ENCODE measurements at places on chromosomes 2 and 18.

DNA sequence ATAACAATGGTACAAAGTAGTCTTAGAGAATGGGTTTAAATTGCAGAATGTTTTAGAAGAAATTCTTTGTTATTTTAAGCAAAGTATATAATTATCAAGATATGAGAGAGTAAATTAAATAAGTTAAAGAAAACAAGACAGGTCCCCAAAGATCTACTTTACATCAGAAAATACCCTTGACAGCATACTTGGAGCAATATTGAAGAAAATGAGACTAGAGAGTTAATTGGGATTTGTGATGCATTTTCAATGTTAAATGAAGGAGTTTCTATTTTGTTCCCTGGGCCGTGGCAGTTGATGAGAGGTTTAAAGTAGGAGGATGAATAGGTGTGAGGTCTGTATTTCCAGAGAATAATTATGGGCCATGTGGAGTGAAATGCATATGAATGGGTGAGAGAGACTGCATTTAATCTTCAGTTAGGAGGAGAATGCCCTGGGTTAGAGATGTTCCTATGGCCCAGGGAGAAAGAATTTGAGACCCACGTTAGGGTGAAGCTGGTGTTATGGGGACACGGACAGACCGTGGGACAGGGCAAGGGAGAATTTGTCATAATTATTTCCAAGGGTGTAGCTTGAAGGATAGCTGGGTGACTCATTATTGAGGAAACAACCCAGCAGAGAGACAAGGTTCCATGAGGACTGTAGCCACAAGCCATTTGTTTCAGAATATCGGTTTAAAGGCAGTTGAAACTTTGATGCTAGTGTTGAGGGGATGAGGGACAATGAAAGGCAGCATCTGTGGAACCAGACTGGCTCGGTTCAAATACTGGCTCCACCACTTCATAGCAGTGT lies 22.7 kb downstream of the MGAT5 start:
- DNase-seq, result no peak

DNA sequence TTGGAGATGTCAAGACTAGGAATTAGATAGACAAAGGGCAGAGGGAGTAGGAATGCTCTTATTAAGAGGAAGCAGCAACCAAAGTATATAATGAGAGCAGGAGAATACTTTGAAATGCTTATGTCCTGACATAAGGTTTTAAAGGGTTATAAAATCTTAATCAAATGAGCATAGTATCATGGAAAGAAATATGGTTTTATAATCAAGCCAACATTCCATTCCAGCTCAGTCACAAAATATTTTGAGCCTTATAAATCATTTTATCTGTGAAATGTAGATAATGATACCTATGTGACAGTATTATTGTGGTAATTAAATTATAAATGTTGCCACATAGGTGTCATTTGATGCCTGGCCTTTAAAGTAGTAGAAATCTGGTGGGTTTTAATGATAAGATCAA lies 17.6 kb downstream of the VSNL1 start:
- DNase-seq, result no peak

GRCh38 chr2:54704688-54705605 lies 18.5 kb upstream of the EML6 start:
- no peak for DNase-seq

GRCh38 chr2:43379494-43379893 lies 153.1 kb upstream of the ZFP36L2 start:
- no peak for DNase-seq

GRCh38 chr2:108315444-108315934 lies 26.8 kb downstream of the SULT1C2 start:
- DNase-seq, result no peak

- DNase-seq, result no peak
Observed at GRCh38 chr2:191705084-191705483, 27.1 kb downstream of the NABP1 start.

- no peak for DNase-seq
Observed at GRCh38 chr2:238525990-238526389, 99.3 kb downstream of the ASB1 start.

- DNase-seq, result no peak
Observed at GRCh38 chr2:129857200-129857599, 122.3 kb upstream of the RAB6C start.

DNA sequence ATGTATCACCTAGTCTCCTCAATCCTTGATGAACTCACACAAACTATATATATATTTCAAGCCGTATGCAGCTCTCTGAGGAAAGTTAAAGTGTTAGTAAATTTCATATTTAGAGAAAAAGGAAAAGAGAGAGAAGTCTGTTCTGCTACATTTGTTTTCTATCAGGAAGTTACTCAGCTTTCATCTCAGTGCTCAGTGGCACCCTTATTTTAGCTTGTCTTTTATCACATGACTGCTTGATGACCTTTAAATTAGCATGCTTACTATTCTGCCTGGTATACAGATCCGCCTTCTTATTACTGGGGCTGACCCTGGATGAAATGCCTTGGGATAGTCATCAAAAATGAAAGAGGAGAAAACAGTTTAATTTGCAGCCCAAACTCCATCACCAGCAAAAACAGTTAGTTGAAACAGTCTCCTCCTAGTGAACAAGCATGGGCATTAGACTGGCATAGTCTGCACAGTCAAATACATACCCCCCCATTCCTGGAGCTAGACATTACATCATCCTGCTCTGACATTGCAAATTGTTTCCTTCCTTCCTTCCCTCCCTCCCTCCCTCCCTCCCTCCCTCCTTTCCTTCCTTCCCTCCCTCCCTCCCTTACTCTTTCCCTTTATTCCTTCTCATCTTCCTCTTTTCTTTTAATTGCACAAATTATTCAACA lies 215.7 kb downstream of the TMEM182 start:
- DNase-seq, result no peak

GRCh38 chr2:2742726-2743125 lies 411.7 kb upstream of the MYT1L start:
- DNase-seq, result no peak

GRCh38 chr2:150549381-150549780 lies 61.9 kb upstream of the RND3 start:
- no peak for DNase-seq

DNA sequence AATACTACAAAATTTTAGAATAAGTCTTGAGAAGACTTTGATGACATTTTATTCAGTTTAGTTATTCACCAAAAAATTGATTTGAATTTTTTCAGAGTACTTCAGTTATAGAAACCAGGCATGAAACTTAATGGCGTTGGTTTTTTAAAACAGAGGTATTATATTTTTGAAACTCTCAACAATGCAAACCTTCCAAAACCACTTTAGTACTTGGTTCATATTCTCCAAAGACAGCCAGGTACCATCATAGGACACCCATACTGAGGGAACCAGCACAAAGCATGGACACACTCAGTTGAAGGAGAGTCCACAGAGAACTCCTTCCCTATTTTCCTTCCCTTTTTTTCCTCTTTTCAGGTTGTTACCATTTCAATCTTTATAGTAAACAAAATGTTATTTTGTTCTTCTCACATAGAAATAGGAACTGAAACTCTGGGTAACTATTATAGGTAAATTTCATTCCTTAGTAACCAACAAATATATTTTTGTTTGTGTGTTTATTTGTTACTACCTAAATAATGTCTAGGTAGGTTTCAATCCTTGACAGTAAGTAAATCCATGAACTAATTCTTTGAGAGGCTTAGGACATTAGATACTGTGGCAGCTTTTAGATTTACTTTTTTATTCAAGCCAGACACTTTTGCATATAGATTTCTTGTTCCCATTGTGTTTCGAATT lies 95.8 kb downstream of the TMEFF2 start:
- no peak for DNase-seq

DNA sequence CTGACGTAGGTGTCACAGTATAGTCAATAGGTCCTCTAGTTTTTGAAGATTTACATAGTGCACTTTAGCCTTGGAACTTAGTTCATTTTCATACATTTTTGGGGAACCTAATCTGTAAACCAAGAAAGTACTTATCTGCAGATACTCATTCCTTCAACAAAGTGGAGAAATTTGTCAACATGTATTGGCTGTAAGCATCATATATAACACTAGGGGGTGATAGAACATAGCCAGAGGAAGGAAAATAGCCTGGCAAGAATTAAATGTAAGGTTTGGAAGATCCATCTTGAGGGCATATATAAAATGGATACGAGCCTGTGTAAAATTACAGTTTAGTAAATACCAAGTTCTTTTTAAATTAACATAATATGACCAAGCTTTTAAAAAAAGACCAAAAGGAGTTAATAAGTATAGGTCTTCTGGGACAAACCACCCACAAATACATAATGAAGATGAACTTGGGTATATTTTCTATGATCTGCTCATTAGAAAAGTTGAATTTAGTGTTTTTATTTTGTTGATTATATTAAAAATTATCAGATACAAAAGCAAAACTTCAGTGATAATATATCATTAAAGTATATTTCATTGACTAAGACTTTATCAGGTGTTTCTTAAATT lies 18.2 kb downstream of the RPL37A start:
- DNase-seq, result no peak

GRCh38 chr2:217431577-217432269 lies 571.1 kb downstream of the TNS1 start:
- DNase-seq, result no peak

DNA sequence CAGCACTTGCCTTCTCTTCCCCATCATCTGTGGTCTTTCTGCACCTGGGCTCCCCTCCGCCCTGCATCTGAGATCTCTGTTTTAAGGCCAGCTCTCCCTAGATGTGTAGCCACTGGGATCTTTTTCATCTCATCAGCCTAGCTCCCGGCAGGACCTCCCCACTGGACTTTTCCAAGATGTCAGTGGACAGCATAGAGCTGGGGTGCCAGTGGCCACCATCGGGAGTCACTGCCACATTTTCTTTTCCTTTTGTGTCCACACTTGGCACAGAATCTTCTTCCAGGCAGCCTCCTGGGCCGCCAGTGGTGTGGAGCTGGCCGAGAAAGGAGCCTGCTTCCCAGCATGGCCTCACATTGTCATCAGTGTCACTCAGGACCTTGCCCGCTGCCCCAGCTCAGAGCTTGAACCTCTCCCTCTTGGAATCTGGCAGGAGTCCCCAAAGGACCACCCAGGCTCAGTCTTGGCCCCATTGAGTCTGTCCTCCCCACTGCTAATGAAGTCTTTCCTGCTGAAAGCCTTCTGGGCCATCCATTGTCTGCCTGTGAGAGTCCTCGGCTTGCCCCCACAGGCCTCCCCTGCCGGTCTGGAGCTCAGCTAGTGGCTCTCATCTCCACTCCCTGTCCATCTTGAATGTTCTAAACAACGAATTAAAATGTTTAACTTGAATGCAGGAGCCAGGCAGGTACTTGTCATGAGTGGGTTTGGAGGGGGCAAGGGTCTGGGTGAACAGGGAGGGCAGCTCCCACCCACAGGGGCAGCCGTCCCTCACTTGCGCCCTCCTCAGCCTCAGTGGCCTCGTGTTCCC lies 324.4 kb downstream of the GBX2 start:
- DNase-seq, result no peak

DNA sequence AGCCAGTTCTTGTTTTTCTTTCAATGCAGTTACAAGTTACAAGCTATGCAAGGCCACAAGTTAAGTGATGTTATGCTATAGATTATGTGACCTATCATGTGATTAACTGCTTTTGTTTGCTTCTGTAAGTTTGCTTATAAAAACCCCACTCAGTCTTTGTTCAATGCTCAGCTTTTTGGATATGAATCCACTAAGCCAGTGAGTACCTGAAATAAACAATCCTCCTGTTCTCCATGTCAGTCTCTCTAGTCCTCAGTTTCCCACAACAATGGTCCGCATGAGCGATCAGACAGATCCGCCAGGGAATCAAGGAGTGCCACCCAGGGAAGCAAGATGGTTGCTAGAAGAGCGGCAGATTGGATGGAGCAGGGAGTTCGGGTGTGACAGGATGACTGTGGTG lies 30.7 kb upstream of the ZNF236 start:
- DNase-seq, result no peak

- DNase-seq, result no peak
Observed at GRCh38 chr2:42009657-42010580, 37.9 kb upstream of the PKDCC start.

GRCh38 chr18:8654503-8655451 lies 45.5 kb downstream of the RAB12 start:
- DNase-seq, result no peak

GRCh38 chr18:50310080-50310479 lies 22.6 kb upstream of the CXXC1 start:
- no peak for DNase-seq

DNA sequence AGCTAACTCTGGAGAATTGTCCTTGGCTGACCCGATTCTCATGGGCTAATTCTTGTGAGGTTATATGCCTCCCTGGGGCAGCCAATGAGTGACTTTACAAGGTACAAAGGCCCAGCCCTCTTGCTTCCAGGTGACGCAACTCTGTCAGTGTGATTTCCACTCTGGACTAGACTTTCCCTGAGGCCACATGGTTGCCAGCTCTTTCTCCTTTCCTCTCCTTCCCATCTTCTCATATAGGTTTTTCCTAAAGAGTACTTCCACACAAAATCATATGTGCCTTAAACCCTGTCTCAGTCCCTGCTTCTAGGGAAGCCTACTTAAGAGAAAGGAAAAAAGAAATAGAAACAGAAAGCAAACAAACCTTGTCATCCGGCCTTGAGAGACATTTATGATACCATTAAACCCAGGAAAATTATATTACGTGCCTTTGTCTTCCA lies 226.2 kb upstream of the ZSWIM2 start:
- no peak for DNase-seq

DNA sequence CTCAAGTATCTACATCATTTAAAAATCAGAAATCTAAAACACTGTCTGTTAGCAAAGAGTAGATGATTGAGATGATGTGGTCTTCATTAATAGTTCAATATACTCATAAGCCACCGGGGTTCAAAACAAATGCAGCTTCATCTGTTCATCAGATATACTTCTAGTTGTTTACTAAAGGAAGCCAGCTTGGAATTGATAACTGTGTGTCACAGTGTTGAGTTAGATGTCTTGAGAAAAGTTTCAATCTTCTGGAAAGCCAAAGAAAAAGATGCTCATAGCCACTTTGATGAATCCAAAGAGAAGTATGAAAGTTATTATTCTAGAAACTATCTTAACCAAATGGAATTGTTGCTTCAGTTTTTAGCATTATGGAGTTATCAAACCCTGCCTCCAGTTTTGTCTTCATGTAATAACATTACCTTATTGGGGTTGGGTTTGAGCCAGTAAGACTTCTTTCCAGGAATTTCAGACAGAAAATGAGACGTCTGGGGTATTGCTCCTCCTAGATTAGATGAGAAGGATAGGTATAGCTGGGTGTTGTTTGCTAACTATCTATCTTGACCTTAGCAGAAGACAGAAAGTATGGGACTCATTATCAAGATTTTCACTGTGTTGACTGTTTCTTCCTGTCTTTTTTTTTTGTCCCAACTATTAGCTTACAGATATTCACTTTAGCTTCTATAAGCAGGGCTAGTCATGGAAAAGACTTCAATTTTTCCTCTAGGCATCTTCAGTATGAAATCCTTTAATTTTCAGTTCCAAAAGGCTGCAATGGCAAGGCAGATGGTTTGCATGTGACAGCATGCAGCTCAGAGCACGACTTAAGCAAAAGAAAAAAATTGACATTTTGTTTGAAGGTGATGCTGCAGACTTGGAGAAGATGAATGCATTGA lies 66.5 kb downstream of the LNPK start:
- no peak for DNase-seq

GRCh38 chr18:21489919-21490495 lies 110.5 kb downstream of the ESCO1 start:
- peak; percentile 4 for DNase-seq

Data from T-helper 2 cell (primary cell).